ENCODE measurements at places on chromosomes 5 and 9.

GRCh38 chr5:32055891-32056866 is 117.9 kb downstream of the GOLPH3 start:
- no peak for DNase-seq

GRCh38 chr5:110727025-110727314 is 499 bp upstream of the TMEM232 start:
- no peak for DNase-seq

GRCh38 chr5:82356021-82356420 is 77.9 kb upstream of the RPS23 start:
- DNase-seq = no peak

GRCh38 chr9:98597236-98597771 is 111.4 kb downstream of the GABBR2 start:
- no peak for DNase-seq

- no peak for DNase-seq
These were observed 167.5 kb downstream of the CDK5RAP2 start for GRCh38 chr9:120412425-120412951.
